ENCODE measurements at places on chromosomes 13 and 19.

- DNase-seq, result peak; percentile 37
Measured at GRCh38 chr13:36819739-36820090, 693 bp downstream of the RFXAP start.

DNA sequence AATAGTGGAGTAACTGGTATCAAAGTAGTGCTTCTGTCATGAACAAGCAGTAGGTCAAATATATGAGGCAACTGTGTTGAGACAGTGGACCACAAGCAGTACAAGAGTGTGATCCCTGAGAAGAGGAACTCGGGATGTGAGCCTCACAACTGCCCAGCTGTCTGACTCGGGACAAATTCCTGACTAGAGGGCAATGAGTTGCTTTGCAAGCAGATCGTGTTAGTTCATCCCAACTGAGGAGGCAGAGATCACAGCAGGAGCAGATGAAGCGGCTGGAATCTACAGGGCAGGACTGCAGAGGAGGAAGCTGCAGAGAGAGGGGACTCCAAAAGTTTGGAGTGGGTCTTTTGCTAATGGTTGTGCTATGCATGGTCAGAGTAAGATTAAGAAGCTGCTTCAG is 741.1 kb downstream of the DIAPH3 start:
- no peak for DNase-seq

- no peak for DNase-seq
Measured at GRCh38 chr13:82963226-82964099, 918.8 kb downstream of the SLITRK1 start.

DNA sequence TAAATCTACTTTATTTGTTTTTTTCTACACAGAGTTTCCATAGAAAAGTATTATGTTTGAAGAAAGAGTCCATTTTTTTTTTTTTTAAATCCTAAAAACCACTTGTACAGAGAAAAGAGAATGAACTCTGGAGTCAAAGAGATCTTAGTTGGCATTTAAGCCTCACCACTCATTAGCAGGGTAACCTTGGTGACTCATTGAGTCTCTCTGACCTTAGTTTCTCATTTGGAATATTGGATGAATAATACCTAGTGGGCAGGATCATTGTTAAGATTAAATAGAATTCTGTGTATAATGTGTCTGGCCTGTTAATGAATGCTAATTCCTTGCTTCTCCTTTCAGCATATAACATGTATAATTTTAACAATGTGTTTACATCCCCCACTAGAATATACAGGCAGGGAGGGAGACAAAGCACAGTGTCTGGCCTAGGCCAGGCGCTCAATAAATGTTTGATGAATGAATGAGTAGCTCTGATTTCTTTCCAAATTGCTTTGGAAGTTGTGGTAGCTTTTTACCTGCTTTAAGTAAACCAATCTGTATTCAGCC is 48.7 kb upstream of the MYCBP2 start:
- no peak for DNase-seq

DNA sequence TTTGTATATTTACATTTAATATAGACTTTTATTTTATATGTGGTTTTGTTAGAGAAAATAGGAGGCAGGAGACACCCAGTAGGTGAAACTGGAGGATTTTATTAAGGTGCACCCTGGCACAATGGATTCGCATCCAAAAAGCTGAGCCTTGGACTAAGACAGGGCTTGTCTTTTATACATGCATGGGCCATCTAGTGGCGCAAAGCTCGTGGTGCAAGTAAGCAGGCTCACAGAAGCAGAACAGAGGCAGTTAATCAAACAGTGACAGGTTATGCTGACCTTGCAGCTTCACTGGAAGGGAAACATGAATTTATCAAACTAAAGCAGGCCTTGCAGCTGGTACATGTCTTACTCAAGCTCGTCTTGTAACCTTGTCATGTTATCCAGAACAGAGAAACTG is 58.8 kb upstream of the ZNF681 start:
- no peak for DNase-seq

DNA sequence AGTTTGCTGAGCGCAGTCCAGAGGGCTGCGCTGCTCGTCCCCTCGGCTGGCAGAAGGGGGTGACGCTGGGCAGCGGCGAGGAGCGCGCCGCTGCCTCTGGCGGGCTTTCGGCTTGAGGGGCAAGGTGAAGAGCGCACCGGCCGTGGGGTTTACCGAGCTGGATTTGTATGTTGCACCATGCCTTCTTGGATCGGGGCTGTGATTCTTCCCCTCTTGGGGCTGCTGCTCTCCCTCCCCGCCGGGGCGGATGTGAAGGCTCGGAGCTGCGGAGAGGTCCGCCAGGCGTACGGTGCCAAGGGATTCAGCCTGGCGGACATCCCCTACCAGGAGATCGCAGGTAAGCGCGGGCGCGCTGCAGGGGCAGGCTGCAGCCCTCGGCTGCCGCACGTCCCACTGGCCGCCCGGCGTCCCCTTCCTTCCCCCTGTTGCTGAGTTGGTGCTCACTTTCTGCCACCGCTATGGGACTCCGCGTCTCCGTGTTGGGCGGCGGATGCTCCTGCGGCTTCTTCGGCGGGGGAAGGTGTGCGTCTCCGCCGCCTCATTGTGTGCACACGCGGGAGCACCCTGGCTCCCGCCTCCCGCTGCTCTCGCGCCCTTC is 772 bp downstream of the GPC6 start:
- DNase-seq, result no peak

GRCh38 chr13:78241278-78241919 is 322.8 kb upstream of the EDNRB start:
- no peak for DNase-seq

DNA sequence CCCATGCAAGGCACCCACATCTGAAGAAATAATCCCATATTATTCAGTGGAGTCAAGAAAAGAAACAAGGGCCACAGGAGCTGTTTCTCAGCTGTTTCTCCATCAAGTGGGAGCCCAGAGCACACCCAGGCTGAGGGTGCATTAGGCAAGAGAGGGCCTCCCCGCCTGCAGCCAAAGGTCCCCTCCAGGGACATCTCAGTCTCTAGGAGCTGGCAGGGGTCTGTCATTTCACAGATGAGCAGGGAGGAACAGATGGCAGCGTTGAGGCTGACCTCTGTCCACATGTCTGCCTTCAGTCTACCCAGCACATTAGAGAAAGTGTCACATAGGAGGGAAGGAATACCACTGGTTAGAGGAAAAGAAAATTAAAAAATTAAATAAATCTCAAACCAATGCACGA is 157.7 kb downstream of the ZNF536 start:
- DNase-seq, result no peak

DNA sequence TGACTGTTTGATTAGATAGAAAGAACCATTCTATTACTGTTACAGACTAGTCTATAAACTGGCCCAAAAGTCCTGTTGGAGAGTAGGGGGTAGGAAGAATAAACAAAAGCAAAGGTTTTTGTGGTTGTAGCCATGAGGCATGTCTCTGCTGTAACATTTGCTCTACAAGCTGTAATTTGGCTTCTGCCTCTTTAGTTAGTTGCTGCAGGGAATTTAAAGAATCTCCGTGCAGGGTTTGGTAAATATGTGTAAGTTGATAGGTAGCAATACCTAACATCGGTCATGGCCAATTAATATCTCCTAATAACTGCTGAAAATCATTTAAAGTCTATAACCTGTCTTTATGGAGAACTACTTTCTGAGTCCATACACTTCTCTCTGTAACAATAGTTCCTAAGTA is 13.0 kb downstream of the FPR3 start:
- no peak for DNase-seq

- DNase-seq, result no peak
Measured at GRCh38 chr13:55991666-55992065, 1149.1 kb upstream of the PRR20A start.

GRCh38 chr19:45526143-45526542 is 18.9 kb downstream of the VASP start:
- no peak for DNase-seq

- no peak for DNase-seq
Measured at GRCh38 chr19:13120817-13121216, 2.8 kb downstream of the NACC1 start.

- no peak for DNase-seq
Measured at GRCh38 chr13:73482556-73482955, 423.8 kb downstream of the KLF5 start.

DNA sequence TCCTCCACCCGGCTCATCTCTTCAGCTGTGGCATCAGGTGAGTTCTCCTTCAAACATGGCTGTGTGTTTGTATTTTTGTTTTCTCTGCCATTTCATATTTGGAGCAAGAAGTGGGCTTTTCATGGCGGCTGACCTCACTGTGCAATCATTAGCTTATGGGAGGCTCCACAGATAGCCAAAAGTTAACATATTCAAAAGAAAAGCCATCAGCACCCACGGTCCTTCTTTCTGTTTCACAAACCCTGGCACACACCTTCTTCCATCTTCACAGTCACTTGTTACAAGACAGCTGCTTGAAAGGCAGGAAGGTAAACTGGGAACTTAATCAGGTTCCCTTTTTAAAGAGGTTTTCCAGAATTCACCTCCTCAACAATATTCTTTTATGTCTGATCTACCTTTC is 69.3 kb upstream of the ATP12A start:
- DNase-seq, result no peak

DNA sequence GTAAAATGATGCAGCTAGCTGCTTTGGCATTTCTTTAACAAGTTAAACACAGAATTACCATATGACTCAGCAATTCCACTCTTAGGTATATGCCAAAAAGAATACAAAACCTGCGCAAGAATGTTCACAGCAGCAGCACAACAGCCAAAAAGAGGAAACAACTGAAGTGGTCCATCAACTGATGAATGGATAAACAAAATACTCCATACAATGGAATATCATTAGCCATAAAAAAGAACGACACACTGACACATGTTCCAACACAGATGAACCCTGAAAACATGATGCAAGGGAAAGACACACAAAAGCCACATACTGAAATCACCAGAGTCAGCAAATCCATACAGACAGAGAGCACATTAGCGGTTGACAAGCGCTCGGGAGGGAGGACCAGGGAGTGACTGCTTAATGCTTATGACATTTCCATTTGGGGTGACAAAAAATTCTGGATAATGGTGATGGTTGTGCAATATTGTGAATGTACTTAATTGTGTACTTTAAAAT is 3.0 kb downstream of the PCID2 start:
- no peak for DNase-seq

DNA sequence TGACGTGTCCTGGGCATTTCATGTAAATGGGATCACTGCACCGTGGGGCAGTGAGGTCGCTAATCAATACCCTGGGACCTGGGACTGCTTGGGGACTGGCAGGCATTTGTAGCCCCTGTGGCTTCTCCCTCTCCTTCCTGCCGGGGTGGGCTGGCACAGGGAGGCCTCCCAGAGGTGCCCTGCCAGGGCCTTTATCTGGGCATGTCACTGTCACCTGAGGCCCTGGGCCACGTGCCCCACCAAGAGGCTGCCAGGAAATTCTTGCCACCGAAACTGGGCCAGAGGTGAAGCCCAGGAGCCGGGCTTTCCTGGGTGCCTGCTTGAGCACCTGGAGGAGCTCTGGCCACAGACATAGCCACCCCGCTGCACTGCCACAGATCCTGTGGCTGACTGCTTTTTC is 1.8 kb upstream of the NMRK2 start:
- DNase-seq, result no peak

GRCh38 chr13:109007946-109008345 is 378.5 kb downstream of the MYO16 start:
- DNase-seq, result no peak

DNA sequence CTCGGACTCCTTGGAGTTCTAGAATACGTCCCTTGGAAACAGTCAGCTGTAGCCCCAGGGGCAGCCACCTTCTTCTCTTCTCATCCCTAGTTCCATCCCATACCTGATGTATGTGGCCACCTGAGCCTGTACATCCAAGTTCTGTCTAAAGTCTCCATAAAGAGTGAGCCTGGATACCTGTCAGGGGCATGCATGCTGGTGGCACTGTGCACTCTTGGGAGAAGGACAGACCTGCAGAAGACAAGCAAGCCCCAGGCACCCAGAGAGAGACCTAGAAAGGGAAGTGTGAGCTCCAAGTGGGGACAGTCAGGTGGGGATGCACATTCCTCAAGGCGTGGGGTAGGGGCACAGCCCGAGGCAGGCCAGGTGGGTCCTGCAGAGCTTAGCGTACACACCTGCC is 21.4 kb downstream of the SIAH3 start:
- no peak for DNase-seq

GRCh38 chr13:107721125-107721869 is 494.0 kb downstream of the LIG4 start:
- DNase-seq, result no peak

- DNase-seq, result no peak
Measured at GRCh38 chr19:18593367-18594095, 4.9 kb downstream of the REX1BD start.

DNA sequence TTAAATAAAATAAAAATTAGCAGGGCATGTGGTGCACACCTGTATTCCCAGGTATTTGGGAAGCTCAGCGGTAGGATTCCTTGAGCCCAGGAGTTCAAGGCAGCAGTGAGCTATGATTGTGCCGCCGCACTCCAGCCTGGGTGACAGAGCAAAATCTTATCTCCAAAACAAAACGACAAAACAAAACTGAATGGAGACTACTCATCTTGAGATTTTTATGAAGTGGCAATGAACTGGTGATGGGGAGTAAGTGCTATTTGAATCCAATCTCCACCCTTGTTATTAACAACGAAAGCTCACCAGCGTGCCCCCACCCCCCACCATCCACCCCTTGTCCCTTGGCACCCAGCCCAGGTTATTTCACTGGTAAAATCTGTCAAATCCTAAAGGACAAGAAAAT is 45.2 kb upstream of the URI1 start:
- DNase-seq, result no peak

- DNase-seq, result no peak
Measured at GRCh38 chr13:75416327-75417011, 65.5 kb downstream of the TBC1D4 start.

GRCh38 chr13:79246578-79246949 is 159.5 kb downstream of the RBM26 start:
- DNase-seq, result no peak

GRCh38 chr19:18306888-18307260 is 16.0 kb downstream of the LSM4 start:
- DNase-seq, result no peak

DNA sequence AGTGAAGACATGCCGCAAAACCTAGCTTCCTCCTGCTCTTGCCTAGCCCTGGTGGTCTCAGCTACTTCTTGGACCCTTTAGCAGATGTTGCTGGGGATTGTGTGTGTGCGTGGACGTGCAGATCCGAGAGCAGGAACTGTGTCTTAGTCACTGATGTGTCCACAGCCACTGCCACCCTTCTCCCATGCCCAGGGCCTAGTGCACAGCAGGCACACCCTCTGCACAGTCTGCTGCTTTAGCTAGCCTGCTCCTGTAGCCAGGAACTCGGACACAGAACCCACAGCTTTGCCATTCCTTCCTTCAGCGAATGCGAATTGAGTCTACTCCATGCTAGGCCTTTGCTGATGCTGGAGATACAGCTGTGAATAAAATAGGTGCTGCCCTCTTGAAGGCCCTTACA is 2.3 kb downstream of the CLPTM1 start:
- DNase-seq, result no peak

All from hematopoietic multipotent progenitor cell treated with erythropoietin and hydrocortisone succinate and interleukin-3 and kit ligand, for 15 days (in vitro differentiated cells).